Body of pancreas (tissue), 4 donors: ENCODE measurements at places on chromosomes 16 and 17. TPM values are rescaled to one million over a fixed set of nuclear protein-coding genes. Genes with fewer than 3 reads are reported as not detected.

Gene B3GNT9
- total RNA-seq = 9.9 TPM

Gene SPNS2
- total RNA-seq = 58.0 TPM

Gene SYT17
- total RNA-seq = 3.9 TPM

Gene ZBTB4
- 30.9 TPM for total RNA-seq

Gene CFAP52
- total RNA-seq = not detected

Gene NPIPB13
- total RNA-seq = 0.33 TPM

Gene RIPOR1
- total RNA-seq = 37.9 TPM

Gene SLC6A2
- not detected for total RNA-seq

Gene PPP1R27
- total RNA-seq = not detected

DNA sequence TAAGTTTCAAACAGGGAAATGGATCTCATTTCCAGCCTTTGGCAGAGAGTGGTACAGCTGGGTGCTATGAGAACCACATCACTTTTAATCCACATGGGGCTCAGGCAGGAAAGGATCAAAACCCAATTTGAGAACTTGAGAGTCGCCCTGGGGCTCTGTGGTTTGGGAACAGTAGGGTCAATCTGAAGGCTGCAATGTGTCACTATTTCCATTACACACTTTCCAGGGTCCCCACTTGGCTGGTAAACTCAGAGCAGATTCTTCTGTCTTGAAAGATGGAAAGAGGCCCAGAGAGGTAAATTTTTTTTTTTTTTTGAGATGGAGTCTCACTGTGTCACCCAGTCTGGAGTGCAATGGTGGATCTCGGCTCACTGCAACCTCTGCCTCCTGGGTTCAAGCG is 6.7 kb upstream of the HIGD1B start:
- DNase-seq = no peak

DNA sequence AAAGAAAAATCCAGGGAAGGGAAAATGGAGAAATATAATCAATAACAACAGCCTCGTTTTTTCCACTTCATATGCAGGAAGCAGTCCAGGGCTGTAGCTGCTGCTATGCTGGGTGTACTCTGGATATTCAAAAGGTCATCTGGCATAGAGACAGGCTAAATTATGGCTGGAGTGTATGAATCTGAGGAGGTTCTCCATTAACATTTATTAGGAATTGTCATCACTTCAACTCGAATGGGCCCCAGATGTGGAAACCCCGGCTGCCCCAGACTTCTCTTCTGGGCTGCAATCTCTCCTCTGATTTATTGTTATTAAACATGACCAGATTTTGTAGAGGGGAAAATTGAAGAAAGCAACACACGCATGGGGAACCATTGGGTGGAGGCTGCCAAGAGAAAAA is 33.5 kb upstream of the SKAP1 start:
- no peak for DNase-seq

DNA sequence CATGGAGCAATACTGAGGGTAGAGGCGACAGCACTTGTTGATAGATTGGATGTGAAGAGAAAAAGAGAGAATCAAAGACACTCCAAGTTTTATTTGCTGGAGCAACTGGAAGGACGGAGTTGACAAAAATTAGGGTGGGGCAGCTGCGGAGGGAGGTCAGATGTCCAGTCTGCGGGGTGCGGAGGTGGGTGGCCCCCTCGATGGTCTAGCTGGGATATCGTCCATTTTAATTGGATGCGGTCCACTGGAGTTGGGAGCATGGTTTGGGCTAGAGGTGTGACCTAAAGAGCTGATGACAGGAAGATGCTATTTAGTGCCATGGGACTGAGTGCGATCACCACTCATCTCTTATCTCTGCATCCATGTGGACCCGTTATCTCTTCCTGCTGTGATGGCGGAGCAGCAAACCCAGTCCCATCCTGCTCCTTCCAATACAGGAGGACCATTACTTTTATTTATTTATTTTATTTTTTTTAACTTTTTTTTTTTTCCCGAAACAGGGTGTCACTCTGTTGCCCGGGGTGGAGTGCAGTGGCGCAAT is 48.3 kb upstream of the CBX4 start:
- no peak for DNase-seq

DNA sequence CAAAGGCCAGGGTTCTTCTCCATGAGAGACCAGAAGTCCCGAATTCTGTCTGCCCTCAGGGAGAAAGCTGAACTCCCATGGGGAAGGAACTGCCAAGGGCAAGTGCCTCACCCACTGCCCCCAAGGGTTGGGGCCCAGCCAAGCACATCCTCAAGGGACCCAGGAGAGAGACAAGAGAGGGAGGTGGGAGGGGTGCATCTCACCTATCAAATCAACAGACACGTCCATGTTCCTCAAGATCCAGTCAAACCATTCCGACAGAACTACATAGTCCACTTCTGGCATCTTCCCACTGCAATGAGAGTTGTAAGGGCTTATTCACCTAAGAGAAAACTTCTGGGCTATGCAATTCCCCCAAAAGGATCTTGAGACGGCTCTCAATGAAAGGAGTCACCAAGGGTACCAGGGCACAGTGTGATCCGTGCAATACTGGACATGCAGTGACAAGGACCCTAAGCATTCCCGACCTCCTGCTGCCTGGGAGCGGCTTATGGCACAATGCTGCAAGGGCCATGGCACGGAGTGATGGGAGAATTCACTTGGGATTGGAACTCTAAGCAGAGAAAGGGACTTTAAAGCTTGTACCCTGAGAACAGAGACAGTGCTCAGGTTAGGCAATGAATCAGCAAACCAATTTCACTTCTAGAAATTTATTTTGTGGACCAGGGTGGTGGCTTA is 32.2 kb downstream of the TK2 start:
- DNase-seq = no peak

DNA sequence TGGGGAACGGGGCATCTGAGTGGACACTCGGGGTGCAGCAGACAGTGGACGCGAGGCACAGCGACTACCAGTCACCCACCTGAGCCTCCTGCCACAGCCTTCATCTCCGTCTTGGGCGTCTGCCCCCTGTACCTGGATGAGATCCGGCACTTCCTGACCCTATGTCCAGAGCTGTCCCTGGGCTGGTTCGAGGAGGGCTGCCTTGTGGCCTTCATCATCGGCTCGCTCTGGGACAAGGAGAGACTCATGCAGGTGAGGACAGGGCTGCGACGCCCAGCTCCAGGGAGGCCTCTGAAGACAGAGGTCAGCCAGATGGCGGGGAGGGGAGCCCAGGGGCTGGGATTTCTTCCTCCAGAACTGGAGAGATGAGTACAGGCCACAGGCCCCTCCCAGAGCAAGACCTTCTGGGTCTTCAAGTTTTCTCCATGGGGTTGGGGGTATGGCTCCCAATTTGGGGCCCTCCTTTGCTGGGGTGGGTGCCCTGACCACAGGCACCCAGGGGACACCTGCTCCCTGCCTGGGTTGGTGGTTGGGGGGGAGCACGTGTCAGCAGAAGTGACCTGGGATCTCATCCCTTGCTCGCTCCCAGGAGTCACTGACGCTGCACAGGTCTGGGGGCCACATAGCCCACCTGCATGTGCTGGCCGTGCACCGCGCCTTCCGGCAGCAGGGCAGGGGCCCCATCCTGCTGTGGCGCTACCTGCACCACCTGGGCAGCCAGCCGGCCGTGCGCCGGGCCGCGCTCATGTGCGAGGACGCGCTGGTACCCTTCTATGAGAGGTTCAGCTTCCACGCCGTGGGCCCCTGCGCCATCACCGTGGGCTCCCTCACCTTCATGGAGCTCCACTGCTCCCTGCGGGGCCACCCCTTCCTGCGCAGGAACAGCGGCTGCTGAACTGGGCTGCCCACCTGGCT is 1.9 kb downstream of the AANAT start:
- no peak for DNase-seq

GRCh38 chr17:13500947-13501346 is 100.8 kb downstream of the HS3ST3A1 start:
- no peak for DNase-seq

- DNase-seq = no peak
Observed at GRCh38 chr16:4377573-4378154, 6.0 kb downstream of the VASN start.

DNA sequence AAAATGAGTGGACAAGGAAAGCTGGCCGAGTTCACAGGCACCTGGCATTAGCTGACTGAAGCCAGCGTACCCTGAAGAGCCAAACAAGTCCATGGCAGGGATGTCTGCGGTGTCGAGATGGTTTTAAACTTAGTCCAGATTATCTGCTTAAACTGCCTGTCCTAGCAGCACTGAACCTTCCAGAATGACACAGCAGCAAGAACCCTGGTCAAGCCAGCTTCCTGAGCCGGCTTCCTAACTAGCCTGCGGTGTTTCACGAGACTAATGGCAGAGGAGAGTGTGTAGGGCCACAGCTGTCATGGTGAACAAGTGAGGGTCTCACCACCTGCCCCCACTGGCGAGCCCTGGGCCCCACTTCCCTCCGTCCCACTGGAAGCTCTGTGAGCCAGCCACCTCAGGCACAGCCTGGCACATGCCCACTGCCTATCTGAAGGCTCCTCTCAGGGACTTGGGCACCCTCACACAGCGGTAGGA is 28.8 kb upstream of the MTSS2 start:
- no peak for DNase-seq

- DNase-seq = no peak
Observed at GRCh38 chr17:79470754-79471153, 140.1 kb downstream of the RBFOX3 start.

DNA sequence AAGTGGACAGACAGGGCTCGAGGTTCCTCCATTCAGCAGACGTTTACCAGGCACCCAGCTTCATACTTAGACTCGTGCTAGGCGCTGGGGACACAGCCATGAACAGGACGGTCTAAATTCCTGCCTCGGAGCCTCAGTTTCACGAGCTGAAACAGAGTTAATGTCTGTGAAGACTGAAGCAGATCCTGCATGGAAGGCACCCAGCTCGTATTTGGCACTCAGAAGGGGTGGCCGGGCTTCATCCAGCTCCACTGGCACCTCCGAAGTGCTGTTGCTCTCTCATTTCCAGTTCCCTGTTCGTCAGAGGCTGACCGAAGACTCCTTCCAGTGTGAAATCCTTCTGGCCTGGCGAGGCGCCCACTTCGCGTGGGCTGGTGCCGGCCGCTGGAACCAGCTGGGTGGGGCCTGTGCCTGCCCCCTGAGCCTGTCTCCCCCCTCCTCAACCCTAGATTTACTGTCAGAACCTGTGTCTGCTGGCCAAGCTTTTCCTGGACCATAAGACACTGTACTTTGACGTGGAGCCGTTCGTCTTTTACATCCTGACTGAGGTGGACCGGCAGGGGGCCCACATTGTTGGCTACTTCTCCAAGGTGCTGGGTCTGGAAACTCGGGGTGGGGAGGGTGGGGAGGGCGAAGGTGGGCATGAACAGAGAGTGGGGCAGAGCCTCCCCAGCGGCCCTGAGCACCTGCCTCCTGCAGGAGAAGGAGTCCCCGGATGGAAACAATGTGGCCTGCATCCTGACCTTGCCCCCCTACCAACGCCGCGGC is 5.8 kb downstream of the PRSS8 start:
- peak; percentile 49 for DNase-seq

DNA sequence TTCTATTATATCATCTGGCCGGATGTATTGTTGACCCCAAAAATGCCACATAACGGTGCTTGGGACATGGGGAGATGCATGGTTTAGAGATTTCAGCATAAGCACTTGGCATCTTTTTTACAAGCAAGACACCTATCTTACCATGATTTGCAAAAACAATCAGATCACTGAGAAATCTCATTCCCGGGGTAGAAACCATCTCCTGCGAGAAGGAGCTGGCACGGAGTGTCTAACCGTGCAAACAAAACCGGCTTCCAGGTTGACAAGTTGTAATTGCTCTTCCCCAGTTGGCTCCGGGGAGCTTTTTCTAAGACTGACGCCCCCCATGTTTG is 1.0 kb downstream of the SLC16A6 start:
- no peak for DNase-seq

DNA sequence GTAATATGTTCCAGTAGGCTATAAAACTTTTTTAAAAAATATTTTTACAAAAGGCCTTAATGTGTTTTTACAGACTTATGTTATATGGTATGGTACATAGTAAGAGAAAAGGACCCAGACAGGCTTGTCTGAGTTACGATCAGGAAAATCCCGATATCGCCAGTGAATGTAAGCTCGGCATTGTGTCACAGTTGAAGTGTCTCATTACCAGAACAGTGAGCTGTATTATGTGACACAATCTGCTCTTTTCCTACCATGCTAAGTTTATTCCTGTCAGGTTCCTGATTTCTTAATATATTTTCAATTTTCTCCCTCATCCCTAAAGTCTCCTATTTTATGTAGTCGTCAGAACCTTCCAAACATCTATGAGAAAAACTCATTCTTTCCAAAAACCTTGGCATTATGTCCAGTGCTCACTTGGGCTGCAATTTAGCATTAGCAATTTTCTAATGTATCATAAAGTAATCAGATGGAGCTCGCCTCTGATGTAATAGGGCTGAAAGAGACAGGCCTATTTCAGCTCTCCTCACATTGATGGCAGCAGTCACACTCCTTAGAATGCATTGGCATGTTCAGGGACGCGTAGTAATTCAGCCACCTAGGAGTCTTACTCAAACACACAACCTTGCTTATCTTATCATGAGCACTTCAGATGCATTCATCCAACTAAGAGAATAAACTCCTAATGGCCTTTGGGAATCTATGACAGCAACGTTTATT is 147.6 kb upstream of the NOG start:
- no peak for DNase-seq

- no peak for DNase-seq
Observed at GRCh38 chr17:2994441-2994840, 69.0 kb downstream of the OR1D5 start.

DNA sequence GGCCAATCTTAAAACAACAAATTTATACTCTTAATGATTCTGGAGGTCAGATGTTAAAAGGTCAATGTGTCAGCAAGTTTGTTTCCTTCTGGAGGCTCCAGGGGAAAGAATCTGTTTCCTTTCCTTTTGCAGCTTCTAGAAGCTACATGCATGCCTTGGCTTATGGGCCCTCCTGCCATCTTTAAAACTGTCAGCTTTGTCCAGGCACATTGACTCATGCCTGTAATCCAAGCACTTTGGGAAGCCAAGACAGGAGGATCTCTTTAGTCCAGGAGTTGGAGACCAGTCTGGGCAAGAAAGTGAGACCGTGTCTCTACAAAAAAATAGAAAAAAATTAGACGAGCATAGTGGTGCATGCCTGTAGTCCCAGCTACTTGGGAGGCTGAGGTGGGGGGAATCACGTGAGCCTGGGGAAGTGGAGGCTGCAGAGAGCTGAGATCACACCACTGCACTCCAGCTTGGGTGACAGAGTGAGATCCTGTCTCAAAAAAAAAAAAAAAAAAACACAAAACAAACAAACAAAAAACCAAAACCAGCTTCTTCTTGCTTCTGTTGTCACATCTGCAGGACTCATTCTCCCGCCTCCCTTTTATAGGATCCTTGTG is 58.3 kb downstream of the NOS2 start:
- no peak for DNase-seq

DNA sequence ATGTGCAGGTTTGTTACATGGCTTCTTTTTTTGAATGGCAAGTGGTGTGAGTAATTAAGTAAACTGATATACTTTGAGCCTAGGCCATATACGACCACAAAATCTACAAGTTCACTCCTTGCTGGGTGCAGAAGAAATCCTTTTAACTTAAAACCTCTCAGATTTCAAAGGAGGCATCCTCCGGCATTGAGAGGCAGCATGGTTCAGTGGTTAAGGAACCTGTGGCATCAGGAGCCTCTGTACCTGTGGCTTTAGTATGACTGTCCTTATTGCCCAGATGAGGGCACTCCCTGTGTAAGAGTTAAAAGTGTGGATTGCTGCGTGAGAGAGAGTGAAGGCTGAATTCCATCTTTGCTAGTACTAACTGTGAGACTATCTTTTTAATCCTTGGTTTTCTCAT is 3.3 kb downstream of the NLRP1 start:
- no peak for DNase-seq

GRCh38 chr16:58197314-58198012 is 443 bp downstream of the CSNK2A2 start:
- DNase-seq = no peak

GRCh38 chr16:10107081-10107480 is 75.1 kb downstream of the GRIN2A start:
- no peak for DNase-seq

GRCh38 chr16:52492789-52493357 is 54.1 kb downstream of the TOX3 start:
- peak; percentile 17 for DNase-seq
